ENCODE measurements at places on chromosomes 3 and 15.

GRCh38 chr3:179450901-179451264 lies 387 bp downstream of the GNB4 start:
- DNase-seq, result no peak

DNA sequence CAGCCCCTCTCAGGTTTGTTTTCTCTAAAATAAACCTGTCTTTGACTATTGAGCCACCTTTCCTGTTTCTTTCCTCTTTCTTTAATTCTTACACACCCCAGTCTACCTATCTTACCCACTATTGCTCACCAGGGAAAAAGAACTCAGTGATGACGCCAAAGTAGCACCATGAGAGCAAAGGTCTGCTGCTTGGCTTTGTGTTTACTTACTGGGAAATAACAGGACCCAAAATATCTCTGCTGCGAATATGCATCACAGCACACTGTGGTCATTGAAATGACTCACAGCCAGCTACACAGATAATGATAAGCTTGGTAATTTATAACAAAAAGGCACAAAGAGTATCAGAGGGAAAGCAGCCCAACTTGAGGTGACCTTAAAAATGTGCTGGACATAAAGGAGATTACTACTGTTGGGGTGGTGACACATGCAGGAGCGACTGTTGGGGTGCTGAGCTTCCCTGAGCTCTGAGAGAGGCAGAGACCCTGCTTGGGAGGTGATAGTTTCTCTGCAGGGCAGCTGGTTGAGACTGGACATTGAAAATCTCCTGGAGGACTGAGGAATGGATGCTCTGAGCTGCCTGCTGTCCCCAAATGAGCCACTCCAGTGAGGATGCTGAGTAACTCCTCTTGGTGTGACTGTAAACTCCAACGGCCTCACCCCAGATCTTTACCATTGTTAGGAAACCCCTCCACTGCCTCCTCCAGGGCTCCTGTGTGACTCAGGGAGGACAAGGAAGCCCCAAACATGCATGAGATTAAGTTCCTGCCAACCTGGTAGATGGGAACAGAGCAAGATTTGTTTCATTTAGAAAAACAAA lies 14.5 kb downstream of the EFCAB12 start:
- DNase-seq, result no peak

DNA sequence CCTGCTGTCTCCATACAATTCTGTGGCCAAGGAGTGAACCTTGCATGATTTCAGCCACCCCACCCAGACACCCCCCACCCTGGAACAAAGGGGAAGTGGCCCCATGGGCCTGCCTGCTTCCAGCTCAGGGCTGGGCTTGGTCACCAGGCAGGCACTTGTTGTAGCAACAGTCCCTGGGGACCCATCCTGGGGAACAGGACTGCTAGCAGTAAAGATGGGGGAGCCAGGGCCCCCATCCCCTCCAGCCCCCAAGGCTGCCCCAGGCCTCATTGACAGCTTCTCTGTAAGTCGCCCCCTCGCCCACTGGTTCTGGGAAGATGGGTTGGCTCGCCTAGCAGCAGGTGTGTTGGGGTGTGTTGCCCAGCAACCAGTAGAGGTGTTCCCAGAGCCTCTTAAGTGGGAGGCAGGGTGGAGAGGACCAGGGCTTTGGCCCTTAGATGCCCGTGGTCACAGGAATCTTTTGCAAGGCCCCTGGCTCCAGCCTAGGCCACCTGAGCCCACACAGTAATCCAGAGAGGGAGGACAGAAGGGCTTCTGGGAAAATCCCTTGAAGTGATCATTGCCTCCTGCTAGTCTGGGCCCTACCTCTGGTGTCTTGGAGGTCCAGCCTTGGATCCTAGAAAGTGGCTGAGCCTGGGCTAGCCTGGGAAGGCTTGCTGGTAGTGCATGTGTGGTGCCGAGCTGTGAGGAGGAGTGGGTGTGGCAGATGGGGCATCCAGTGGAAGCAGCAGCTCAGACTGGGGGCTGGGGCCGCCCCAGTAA lies 48.9 kb downstream of the CYP11A1 start:
- no peak for DNase-seq

DNA sequence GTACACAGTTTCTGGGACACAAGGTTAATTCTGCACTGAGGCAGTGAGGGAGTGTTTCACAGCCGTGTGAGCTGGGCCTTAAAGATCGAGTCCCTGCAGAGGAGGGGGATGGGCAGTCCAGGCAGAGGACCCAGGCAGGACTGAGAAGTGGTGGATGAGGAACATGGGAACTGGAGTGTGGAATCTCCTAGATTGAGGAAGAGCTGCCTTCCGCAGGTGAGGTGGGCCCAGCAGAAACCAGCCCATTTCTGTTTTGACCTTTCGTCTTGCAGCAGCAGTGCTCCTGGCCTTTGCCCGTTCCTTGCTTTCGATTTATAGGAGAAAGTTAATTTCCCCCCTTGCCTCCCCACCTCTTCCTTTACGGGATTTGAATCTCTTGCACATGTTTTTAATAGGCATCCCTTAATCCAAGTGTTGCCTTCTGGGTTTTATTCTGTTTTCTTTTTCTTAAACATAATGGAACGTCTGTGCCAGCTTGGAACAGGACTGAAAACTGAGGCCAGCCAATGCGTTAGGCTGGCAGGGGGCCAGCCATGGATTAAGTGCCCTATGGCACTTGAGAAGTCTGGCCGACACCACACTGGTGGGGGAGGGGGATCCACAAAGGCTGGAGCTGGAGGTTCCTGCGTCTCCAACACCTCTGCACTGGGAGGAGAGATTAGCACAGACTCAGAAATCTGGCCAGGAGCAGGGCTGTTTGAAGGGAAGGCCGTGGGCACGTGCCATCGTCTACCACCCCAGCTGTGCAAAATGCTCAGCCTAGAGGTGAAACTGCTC lies 78.1 kb downstream of the AAGAB start:
- DNase-seq, result no peak

DNA sequence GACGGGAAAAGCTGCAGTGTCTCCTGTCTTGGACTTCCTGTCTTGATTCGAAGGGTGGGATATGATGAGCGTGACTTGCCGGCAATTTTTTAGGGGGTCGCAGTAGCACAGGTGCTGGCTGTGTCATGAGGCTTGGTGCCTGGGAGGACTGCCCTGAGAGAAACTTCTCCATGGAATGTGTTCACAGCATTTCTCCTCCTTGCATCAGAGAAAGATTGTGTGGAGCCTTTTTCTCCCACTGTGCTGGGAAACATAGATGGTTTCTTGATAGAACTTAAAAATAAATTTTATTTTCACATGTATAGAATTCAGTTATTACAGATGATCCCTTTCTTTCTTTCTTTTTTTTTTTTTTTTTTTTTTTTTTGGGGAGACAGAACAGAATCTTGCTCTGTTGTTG lies 121.4 kb downstream of the KLHL25 start:
- no peak for DNase-seq

All from activated gamma-delta T cell treated with Interleukin-2 at 50 U/mL for 16 hours (primary cell).